Stomach (tissue), 19 donors: ENCODE measurements at places on chromosomes 11 and 22. TPM values are rescaled to one million over a fixed set of nuclear protein-coding genes. Genes with fewer than 3 reads are reported as not detected.

DNA sequence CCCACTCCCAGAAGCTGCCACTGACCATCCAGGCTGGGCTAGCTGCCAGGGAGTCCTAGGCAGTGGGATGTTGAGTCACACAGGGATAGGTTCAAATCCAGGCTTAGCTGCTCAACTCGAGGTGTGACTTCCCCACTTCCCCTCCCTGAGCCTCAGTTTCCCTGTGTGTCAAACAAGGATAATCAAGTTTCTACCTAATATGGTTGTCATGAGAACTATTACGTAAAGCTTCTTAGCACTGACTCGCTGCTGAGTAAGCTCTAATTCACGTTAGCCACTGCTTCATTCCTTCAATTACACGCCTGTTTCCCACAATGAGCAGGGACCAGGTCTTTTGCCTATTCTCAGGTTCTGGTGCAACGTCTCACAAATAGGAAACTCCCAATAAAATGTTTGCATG is 67.7 kb downstream of the SEZ6L start:
- no peaks in the 10 kb centered on the region for H3K36me3 ChIP-seq
- H3K4me3 ChIP-seq: no peak overlapping the region
- no peak overlapping the region for H3K27ac ChIP-seq
- no peak for DNase-seq
- no peaks in the 10 kb centered on the region for H3K27me3 ChIP-seq

- no peak overlapping the region for H3K4me3 ChIP-seq
- DNase-seq: no peak
- H3K36me3 ChIP-seq: no peaks in the 10 kb centered on the region
- H3K27ac ChIP-seq: no peak overlapping the region
Measured at GRCh38 chr11:115316696-115317095, 187.5 kb downstream of the CADM1 start.

DNA sequence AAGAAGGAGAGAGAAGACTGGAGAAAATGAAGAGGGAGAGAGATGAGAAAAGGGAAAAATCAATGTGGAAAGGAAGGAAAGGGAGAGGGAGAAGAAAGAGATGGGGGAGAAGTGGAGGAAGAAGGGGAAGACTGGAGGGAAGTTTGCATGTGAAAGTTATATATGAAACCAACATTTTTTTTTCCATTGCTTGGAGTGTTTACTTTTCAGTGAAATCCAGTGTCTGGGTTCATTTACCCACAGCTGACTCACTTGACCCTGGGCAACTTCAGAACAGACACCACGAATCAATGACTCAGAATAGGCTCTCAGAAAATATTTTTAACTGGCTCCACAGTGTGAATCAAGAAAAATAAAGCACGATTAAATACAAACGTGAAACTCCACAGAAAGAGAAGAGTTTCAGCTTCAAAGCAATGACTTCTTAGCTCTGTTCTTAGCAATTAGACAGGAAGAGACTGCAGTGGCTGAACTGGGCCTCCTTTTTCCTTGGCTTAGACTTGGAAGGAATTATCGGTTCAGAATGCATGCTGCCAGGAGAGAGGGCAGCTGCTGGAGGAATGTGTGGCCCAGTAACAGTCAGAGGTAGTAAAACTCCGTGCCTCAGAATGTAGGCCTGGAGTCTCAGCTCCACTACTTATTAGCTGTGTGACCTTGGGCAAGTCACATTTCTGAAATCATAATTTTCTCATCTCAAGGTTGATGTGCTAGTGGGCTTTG is 237.5 kb downstream of the MIAT start:
- H3K4me1 ChIP-seq: peaks cover 7% of the 10 kb centered on the region
- H3K4me3 ChIP-seq: no peak overlapping the region
- no peak for DNase-seq
- no peaks in the 10 kb centered on the region for H3K27me3 ChIP-seq
- no peaks in the 10 kb centered on the region for H3K36me3 ChIP-seq
- peak overlapping the region; percentile 67 for H3K27ac ChIP-seq

GRCh38 chr11:122226810-122227379 is 110.9 kb upstream of the BLID start:
- H3K4me1 ChIP-seq: peaks cover 14% of the 10 kb centered on the region
- H3K36me3 ChIP-seq: no peaks in the 10 kb centered on the region
- DNase-seq: no peak
- no peak overlapping the region for H3K27ac ChIP-seq
- no peaks in the 10 kb centered on the region for H3K27me3 ChIP-seq

DNA sequence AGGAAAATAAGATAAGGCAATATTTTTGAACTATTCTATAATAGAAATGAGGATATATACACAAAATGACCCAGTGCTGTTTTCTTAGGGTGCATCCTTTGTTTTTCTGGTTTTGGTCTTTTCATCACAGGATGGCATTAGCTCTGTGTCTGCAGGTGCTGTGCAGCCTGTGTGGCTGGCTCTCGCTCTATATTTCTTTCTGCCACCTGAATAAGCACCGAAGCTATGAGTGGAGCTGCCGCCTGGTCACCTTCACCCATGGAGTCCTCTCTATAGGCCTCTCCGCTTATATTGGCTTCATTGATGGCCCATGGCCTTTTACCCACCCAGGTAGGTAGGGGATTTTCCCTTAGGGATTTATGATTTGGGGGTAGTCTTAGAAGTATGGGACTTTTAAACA is 2.2 kb downstream of the TLCD5 start:
- H3K4me3 ChIP-seq: no peak overlapping the region
- no peaks in the 10 kb centered on the region for H3K27me3 ChIP-seq
- peaks cover 50% of the 10 kb centered on the region for H3K4me1 ChIP-seq
- no peaks in the 10 kb centered on the region for H3K36me3 ChIP-seq

DNA sequence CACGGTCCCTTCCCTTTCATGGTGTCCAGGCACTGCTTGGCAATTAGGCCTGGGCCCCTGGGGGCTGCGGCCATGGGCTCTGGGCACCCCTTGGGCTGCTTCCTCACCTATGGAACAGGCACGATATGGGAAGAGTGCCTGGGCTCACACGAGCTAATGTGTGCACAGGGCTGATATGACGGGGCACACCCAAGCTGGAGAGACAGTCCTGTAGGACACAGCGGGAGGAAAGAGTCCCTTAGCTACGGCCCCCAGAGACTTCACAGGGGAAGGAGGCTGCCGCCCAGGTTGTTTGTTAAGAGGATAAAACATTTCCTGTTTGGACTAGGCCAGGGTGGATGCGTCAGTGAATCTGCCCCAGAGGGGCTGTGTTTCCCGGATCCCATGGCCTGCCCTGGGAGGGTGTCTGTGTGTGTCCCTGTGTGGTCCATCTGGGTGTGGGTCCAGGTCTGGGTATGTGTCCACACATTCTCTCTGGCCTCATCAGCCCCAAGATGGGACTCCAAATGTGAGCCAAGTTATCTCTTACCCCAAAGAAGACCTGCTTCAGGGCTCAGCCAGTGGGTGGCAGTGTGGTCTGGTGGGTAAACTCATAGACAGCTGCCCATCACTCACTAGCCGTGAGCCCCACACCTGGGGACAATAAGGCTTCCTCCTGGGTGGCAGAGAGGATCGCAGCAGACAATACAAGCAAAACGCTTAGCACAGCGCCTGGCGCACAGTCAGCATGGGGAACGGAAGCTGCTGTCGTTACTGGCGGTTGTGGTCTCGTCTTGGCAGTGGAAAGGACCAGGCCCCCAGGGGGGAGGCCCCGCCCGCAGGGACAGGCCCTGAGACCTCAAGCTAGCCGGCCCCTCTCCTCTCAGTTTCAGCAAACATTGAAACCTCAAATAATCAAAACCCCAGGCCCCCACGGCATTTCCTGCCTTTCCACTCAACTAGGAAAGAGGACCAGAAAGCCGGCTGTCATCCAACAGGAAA is 3.2 kb upstream of the EMID1 start:
- peak; percentile 43 for DNase-seq
- peaks cover 26% of the 10 kb centered on the region for H3K4me1 ChIP-seq
- H3K36me3 ChIP-seq: no peaks in the 10 kb centered on the region
- no peaks in the 10 kb centered on the region for H3K27me3 ChIP-seq
- H3K4me3 ChIP-seq: no peak overlapping the region

DNA sequence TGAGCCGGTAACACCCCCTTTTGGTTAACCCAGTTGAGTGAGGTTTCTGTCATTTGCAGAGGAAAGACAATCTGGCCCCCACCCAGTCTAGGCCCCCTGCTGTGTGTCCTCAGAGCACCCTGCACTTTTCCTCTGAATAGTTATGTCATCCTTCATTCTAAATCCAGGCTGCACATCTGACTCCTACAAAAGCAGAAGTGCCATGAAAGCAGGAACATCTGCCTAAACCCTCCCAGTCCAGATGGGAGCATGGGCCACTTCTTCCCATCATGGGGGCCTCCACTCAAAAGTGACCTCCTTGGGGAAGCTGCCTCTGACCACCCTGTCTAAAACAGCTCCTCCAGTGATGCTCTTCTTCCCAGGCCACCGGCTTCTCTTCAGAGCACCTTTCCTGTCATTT is 53.7 kb upstream of the HMGXB4 start:
- DNase-seq: no peak
- H3K27me3 ChIP-seq: no peaks in the 10 kb centered on the region
- H3K4me1 ChIP-seq: no peaks in the 10 kb centered on the region

The MYO18B gene
- total RNA-seq: 0.92 TPM

The ROM1 gene
- 3.7 TPM for total RNA-seq

DNA sequence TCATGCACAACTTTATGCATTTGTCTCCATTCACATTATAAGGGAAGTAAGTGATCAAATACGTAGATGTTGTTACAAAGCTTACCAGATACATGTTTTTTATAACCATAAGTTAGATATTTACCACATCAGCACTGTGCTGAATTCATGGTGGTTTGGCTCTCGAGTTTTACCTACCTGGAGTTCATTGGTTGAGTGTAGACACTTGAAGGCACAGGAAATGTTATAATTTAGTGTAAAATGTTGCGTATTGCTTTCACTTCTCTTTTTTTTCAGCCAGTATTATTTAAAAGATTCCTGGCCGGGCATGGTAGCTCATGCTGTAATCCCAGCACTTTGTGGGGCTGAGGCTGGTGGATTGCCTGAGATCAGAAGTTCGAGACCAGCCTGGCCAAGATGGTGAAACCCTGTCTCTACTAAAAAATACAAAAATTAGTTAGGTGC is 53.1 kb upstream of the GRK2 start:
- H3K4me1 ChIP-seq: no peaks in the 10 kb centered on the region
- H3K27me3 ChIP-seq: no peaks in the 10 kb centered on the region
- peak overlapping the region; percentile 10 for H3K27ac ChIP-seq
- DNase-seq: no peak

GRCh38 chr11:129455756-129456655 is 80.4 kb downstream of the BARX2 start:
- no peaks in the 10 kb centered on the region for H3K4me1 ChIP-seq
- no peak overlapping the region for H3K4me3 ChIP-seq
- no peaks in the 10 kb centered on the region for H3K27me3 ChIP-seq
- no peak for DNase-seq
- no peaks in the 10 kb centered on the region for H3K36me3 ChIP-seq

DNA sequence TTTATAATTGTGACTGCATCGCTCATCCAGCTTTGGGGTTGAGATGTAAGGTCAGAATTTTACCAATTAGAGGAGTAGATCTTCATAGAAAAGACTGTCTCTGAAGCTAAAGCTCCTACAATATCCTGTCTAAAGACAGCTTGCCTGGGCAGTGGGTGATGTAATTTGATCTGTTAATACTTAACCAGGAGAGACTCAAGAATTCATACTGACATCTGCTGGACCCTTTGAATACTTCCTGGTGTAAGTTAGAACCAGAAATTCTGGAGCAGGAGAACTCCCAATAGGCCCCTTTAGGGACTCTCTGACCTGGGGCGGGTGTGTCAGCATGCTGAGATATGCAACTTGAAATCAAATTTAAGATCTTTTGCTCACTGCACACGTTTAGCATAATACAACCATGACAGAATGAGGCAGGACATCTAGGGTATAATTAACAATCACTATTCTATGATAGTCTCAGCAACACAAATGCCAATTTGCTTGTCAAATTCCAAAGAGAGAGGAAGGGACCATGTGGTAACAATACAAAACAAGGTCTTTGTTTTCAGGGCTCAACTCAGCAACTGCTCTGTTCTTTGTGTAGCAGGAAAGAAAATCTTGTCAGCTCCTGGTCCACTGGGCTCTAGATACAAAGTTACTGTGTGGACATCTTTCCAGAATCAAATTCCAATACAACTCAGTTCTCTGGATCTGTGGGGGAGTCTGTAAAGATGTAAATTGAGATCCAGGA is 143.9 kb downstream of the INSC start:
- no peak overlapping the region for H3K27ac ChIP-seq
- H3K36me3 ChIP-seq: no peaks in the 10 kb centered on the region
- peaks cover 12% of the 10 kb centered on the region for H3K4me1 ChIP-seq

GRCh38 chr11:68657021-68657780 is 27.1 kb upstream of the GAL start:
- H3K27ac ChIP-seq: no peak overlapping the region
- no peak overlapping the region for H3K4me3 ChIP-seq
- H3K4me1 ChIP-seq: peaks cover 6% of the 10 kb centered on the region
- H3K27me3 ChIP-seq: no peaks in the 10 kb centered on the region
- H3K36me3 ChIP-seq: no peaks in the 10 kb centered on the region

The ACRV1 gene
- total RNA-seq: not detected

The PLA2G6 gene
- 30.0 TPM for total RNA-seq

DNA sequence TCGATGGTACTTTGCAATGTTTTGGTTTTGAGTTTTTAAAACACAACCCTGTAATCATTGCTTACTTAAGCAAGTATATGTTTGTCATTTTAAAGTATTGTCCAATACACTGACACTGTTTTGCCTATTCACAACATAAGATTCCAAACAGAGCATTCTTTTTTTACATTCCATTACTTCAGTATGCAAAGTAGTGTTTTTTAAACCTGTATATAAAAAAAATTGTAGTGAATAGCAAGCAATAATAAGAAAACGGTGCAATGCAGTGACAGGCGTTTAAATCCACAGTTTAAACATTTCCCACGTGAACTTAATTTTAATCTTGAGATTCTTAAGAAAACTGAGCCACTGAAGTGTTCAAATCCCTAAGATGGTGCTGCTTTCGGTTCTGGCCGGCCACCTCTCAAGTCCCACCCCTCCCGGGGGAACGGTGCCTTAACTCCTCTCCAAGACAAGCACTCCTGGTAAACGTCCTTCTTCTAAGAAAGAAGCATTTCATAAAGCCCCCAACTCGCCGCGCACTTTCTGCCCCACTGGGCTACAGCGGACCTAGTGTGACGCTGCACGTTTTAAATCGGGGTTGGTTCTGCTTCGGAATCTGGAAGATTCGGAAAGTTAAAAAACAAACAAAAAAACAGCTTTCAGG is 2.9 kb downstream of the PGR start:
- peak; percentile 34 for DNase-seq
- H3K4me3 ChIP-seq: peak overlapping the region; percentile 59
- H3K27ac ChIP-seq: peak overlapping the region; percentile 35
- H3K4me1 ChIP-seq: peaks cover 28% of the 10 kb centered on the region
- no peaks in the 10 kb centered on the region for H3K27me3 ChIP-seq

The FAM180B gene
- not detected for total RNA-seq

- no peak for DNase-seq
- no peaks in the 10 kb centered on the region for H3K4me1 ChIP-seq
- H3K27me3 ChIP-seq: peaks cover 5% of the 10 kb centered on the region
- H3K27ac ChIP-seq: no peak overlapping the region
Measured at GRCh38 chr11:120061036-120061760, 76.7 kb downstream of the TRIM29 start.
